Activated T-helper 17 cell treated with anti-CD3 and anti-CD28 coated beads, Interleukin-2, amount 50 U/mL, for 72 hours (primary cell): ENCODE measurements at places on chromosomes 2 and 18. TPM values are rescaled to one million over a fixed set of nuclear protein-coding genes. Genes with fewer than 3 reads are reported as not detected.

GPATCH11 gene
- 17.9 TPM for total RNA-seq

CD8B gene
- total RNA-seq: 0.63 TPM

CCDC102B gene
- 0.89 TPM for total RNA-seq

GPR17 gene
- total RNA-seq: not detected

DNA sequence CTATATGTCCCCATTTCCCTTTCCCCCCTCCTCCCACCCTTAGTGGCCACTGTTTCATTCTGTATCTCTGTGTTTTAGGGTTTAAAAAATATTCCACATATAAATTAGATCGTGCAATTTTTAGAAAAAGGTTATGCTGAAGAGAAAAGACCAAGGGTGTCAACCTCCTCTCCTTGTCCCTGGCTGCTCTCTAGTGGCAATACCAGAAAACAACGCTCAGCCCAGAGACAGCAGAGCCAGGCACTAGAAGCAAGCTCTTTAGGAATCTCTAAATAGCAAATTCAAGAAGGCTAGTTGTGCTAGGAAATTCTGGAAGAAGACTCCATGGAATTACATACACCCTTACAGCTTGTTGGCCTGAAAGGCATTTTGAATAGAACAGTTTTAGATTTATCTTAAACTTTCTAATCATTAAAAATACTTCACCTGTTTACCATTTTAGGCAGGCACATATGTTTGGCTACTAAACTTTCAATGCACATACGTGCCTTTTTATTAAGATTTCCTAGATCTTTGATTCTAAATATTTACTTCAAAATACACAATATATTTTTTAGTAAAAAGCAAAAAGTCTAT is 35.1 kb upstream of the RASGRP3 start:
- H3K27ac ChIP-seq: no peak overlapping the region
- no peak overlapping the region for H3K4me3 ChIP-seq
- H3K4me1 ChIP-seq: no peaks in the 10 kb centered on the region

- H3K27me3 ChIP-seq: no peaks in the 10 kb centered on the region
- no peaks in the 10 kb centered on the region for H3K4me1 ChIP-seq
- H3K36me3 ChIP-seq: no peaks in the 10 kb centered on the region
- no peak for ATAC-seq
- H3K27ac ChIP-seq: no peak overlapping the region
Measured at GRCh38 chr2:48438266-48438665, 91.7 kb upstream of the STON1 start.

- no peaks in the 10 kb centered on the region for H3K27me3 ChIP-seq
- H3K36me3 ChIP-seq: no peaks in the 10 kb centered on the region
- no peaks in the 10 kb centered on the region for H3K4me1 ChIP-seq
- H3K4me3 ChIP-seq: no peak overlapping the region
- no peak overlapping the region for H3K27ac ChIP-seq
Measured at GRCh38 chr2:115807276-115807675, 1364.8 kb downstream of the DPP10 start.

- H3K36me3 ChIP-seq: no peaks in the 10 kb centered on the region
- H3K4me1 ChIP-seq: no peaks in the 10 kb centered on the region
- peaks cover 2% of the 10 kb centered on the region for H3K27me3 ChIP-seq
- no peak overlapping the region for H3K4me3 ChIP-seq
- no peak overlapping the region for H3K27ac ChIP-seq
Measured at GRCh38 chr2:175855794-175856453, 146.1 kb downstream of the LNPK start.

GRCh38 chr2:45789961-45790723 is 138.7 kb downstream of the PRKCE start:
- no peaks in the 10 kb centered on the region for H3K4me1 ChIP-seq
- no peak for ATAC-seq
- no peak overlapping the region for H3K4me3 ChIP-seq
- no peaks in the 10 kb centered on the region for H3K27me3 ChIP-seq
- no peaks in the 10 kb centered on the region for H3K36me3 ChIP-seq
- no peak overlapping the region for H3K27ac ChIP-seq

DNA sequence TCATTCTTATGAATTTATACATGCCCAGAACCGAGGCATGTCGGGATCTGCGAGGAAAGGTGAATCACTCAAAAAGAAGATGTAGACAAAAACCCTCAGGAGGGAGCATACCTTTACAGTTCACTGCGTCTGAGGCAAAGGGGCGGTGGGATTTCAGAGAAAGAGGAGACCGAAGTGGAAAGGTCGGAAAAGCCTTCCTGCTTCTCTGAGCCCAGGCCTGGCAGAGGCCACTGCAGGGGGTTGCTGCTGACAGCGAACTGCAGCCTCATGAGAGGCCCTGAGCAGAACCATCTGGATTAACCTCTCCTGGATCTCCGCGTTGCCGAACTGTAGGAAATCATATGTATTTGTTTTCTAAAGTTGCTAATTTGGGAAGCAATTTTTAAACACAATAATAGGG is 713.1 kb upstream of the SOX11 start:
- no peak overlapping the region for H3K4me3 ChIP-seq
- H3K36me3 ChIP-seq: no peaks in the 10 kb centered on the region
- no peaks in the 10 kb centered on the region for H3K4me1 ChIP-seq
- H3K27me3 ChIP-seq: no peaks in the 10 kb centered on the region
- H3K27ac ChIP-seq: no peak overlapping the region
- no peak for ATAC-seq

GRCh38 chr2:24493713-24494112 is 2.7 kb downstream of the NCOA1 start:
- peaks cover 45% of the 10 kb centered on the region for H3K4me1 ChIP-seq
- peak overlapping the region; percentile 84 for H3K4me3 ChIP-seq
- H3K27ac ChIP-seq: no peak overlapping the region
- no peak for ATAC-seq
- peaks cover 17% of the 10 kb centered on the region for H3K36me3 ChIP-seq

GRCh38 chr2:242085941-242086621 is 216.6 kb downstream of the RTP5 start:
- peaks cover 4% of the 10 kb centered on the region for H3K27me3 ChIP-seq
- peak overlapping the region; percentile 20 for H3K27ac ChIP-seq
- H3K36me3 ChIP-seq: peaks cover 5% of the 10 kb centered on the region
- peak overlapping the region; percentile 87 for H3K4me3 ChIP-seq
- peaks cover 15% of the 10 kb centered on the region for H3K4me1 ChIP-seq

- no peak for ATAC-seq
- H3K4me3 ChIP-seq: no peak overlapping the region
- H3K27me3 ChIP-seq: no peaks in the 10 kb centered on the region
- peaks cover 2% of the 10 kb centered on the region for H3K4me1 ChIP-seq
Measured at GRCh38 chr18:79896738-79897137, 54.7 kb downstream of the SLC66A2 start.

- H3K27ac ChIP-seq: no peak overlapping the region
- no peak for ATAC-seq
- H3K4me3 ChIP-seq: no peak overlapping the region
- no peaks in the 10 kb centered on the region for H3K36me3 ChIP-seq
- H3K4me1 ChIP-seq: no peaks in the 10 kb centered on the region
Measured at GRCh38 chr2:60535685-60536312, 17.7 kb downstream of the BCL11A start.

DNA sequence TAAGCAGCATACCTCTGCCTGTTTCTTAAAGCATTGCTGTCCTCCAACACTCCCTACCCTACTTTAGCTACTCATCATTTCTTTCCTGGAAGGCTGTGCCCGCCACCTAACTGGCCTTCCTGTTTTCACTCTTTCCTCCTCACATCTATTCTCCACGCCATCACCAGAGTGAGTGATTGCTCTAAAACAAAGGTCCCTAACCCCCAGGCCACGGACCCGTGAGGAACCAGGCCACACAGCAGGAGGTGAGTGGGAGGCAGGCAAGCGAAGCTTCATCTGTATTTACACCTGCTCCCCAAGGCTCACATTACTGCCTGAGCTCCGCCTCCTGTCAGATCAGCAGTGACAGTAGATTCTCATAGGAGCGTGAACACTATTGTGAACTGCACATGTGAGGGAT is 13.3 kb upstream of the ZEB2 start:
- H3K4me3 ChIP-seq: no peak overlapping the region
- no peak for ATAC-seq
- no peak overlapping the region for H3K27ac ChIP-seq
- no peaks in the 10 kb centered on the region for H3K4me1 ChIP-seq
- peaks cover 26% of the 10 kb centered on the region for H3K27me3 ChIP-seq

- H3K27ac ChIP-seq: no peak overlapping the region
- no peak for ATAC-seq
- H3K4me3 ChIP-seq: no peak overlapping the region
- no peaks in the 10 kb centered on the region for H3K27me3 ChIP-seq
- no peaks in the 10 kb centered on the region for H3K36me3 ChIP-seq
Measured at GRCh38 chr2:187180529-187180928, 267.5 kb downstream of the CALCRL start.

- no peak overlapping the region for H3K27ac ChIP-seq
- H3K36me3 ChIP-seq: no peaks in the 10 kb centered on the region
- ATAC-seq: no peak
- H3K27me3 ChIP-seq: no peaks in the 10 kb centered on the region
- H3K4me1 ChIP-seq: no peaks in the 10 kb centered on the region
Measured at GRCh38 chr2:4101936-4102335, 398.6 kb downstream of the DCDC2C start.
